SK-MEL-5 (cell line): ENCODE measurements at places on chromosomes 4 and X.
A peak's percentile ranks its signal among the peaks of the same experiment; 100 is the strongest.

GRCh38 chr4:159551281-159551680 lies 448.4 kb downstream of the RAPGEF2 start:
- DNase-seq: no peak

DNA sequence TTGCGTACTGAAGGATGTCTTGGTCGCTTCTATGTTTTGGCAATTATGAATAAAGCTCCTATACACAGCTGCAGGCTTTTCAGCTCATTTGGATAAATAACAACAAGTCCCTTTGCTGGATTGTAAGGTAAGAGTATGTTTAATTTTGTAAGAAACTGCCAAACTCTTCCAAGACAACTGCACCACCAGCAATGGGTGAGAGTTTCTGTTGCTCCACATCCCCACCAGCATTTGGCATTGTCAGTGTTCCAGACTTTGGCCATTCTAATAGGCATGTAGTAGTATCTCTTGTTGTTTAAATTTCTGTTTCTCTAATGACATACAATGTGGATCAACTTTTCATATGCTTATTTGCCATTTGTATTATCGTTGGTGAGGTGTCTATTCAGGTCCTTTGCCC lies 44.3 kb downstream of the FNIP2 start:
- no peak for DNase-seq

GRCh38 chrX:39550795-39551361 lies 546.9 kb downstream of the BCOR start:
- DNase-seq: no peak

- DNase-seq: peak; percentile 23
These were observed 14.9 kb downstream of the CCSER1 start for GRCh38 chr4:90142081-90142480.

DNA sequence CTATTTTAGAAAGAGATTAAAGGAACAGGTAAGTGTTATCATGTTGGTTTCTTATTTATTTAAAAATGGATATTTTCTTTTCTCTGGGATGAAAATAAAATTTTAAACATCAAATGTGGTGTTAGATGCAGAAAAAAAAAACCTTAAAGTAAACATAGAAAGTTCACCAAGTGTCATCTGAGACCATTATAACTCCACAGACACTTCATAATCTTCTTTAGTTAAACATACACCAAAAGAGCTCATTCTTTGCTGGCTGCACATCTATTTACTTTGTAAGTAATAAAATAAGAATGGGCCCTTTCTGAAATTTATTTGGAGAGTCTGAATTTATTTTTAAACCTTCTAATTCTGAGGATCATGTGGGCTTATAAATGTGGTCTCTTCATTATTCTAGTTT lies 460.7 kb upstream of the CTSO start:
- DNase-seq: no peak
